ENCODE measurements at places on chromosomes 16 and 17.

- no peak for DNase-seq
Observed at GRCh38 chr16:31451681-31452351, 7.5 kb upstream of the ARMC5 start.

GRCh38 chr17:54901230-54901822 is 674 bp downstream of the TOM1L1 start:
- DNase-seq = no peak

- no peak for DNase-seq
Observed at GRCh38 chr16:83602761-83603722, 204.7 kb upstream of the HSBP1 start.

- DNase-seq = no peak
Observed at GRCh38 chr17:49061524-49061943, 64.3 kb downstream of the IGF2BP1 start.

GRCh38 chr17:45038728-45039634 is 12.5 kb downstream of the DCAKD start:
- no peak for DNase-seq

GRCh38 chr17:74235911-74236371 is 22.6 kb downstream of the TTYH2 start:
- no peak for DNase-seq

GRCh38 chr17:57766318-57766943 is 21.3 kb upstream of the CCDC182 start:
- DNase-seq = no peak

DNA sequence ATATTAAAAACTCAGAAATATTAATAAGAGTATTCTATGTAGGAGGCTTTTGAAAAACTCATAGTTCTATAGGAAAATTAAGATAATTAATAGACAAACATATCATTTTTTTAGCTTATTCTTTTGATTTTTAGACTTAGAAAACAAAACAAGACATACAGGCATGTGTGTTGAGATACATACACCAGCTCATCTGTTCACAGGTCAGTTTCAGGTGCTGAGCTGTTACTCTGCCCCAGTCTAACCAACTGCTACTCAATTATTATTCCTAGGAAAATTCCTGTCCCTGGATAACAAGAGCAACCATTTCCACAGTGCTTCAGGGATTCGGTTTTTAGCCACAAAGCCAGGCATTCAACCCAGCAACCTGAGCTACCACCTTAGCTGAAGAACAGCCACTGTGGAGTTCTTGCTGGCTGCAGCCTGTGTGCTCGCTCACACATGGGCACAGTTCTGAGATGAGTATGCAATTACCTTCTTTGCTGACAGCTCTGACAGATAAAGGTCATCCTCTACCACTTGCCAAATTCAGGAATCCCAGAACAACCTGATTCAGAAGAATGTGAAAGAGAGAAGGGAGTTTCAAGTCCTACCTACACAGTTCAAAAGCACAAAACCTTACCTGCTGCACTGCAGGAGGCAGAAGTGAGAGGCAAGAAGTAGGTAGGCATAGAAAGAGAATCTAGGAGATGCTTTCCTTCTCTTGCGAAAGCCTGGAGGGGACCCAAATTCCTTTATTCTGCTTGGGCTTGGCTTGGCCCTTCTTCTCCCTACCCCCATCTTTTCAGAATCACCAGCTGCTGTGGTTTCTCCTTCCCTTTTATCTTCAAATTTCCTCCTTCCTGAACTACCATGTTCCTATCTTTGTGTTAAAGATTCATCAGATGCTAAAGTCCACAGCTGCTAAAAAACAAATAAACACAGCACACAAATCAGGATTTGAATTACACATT is 62.7 kb downstream of the TEX2 start:
- DNase-seq = no peak

DNA sequence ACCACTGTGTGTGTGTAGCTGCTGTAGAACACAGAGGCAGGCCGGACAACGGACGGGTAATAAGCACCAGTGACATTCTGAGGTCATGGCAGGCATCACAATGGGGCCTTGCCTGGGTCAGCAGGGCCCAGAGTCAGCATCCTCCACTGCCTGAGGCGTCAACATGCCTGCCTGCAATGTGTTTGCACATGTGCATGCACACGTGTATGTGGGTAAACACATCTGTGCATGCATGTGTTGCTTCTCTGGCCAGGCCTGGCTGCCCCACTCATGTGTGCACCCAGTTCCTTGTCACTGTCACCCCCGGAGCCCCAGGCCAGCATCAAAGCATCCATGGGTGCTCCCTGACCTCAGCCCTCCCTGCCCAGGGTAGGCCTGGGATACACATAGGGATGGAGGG is 43.3 kb downstream of the LGALS9 start:
- DNase-seq = no peak

DNA sequence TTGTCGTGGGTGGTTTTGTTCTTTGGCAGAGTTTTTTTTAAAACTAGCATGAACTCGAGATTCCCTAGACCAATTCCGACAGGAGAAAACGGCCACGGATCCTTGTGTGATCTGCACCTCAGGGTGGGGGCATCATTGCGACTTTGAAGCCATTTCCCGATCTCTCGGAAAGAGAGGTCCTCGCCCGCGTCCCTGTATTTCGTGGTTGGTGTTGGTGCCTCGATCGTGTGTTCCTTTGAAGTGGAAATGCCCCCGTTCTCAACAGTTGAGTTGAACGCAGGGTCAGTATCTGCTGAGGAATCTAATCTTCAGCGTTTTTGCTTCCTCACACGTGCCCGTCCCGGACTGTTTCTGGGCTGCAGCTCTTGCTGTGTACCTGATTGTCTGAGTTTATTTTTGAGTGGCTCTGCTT is 1.1 kb downstream of the CRAMP1 start:
- DNase-seq = no peak

DNA sequence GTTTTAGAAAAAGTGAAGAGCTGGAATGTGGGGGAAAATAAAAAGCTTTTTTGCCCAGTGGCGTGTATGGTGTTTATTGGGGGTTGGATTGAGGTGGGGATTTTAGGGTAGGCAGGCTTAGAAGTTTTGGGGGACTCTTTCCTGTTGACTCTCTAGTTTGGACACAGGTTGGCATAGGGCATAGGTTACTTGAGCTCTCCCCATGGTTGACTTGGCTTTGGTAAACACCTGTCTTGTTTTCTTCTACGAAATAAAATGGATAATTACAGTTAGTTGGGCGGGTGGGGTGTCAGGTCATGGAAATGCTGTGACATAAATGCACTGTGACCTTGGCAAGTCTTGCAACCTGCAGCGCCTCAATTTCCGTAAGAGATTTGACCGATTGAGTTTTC is 680 bp upstream of the TAOK2 start:
- DNase-seq = no peak

- no peak for DNase-seq
Observed at GRCh38 chr17:81428516-81428915, 33.3 kb downstream of the BAHCC1 start.

DNA sequence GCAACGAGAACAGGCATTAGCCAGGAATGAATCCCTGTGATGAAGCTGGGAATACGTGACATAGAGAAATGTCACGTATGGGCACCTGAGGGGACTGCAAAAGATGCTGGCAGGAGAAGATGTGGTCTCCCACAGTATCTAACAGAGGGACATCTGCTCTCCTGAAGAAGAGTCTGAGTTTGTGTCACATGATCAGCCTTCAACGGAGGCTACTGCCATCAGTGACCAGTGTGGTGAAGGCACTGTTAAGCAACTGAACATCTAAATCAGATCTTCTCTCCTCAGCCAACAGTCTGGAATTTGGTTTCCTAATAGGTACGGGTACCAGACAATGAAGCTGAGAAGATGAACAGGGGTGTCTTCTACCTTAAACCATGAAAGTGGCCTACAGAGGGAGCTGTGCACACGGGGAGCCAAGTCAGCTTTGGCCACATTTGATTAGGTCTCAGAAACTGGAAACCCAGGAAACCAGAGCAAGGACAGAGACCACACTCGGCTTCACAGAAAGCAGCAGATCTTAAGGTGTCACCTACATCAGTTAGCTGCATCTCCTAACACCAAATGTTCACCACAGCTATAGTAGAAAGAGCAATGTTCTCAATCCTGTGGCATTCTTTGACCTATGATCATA is 41.8 kb downstream of the BRD7 start:
- DNase-seq = peak; percentile 29

DNA sequence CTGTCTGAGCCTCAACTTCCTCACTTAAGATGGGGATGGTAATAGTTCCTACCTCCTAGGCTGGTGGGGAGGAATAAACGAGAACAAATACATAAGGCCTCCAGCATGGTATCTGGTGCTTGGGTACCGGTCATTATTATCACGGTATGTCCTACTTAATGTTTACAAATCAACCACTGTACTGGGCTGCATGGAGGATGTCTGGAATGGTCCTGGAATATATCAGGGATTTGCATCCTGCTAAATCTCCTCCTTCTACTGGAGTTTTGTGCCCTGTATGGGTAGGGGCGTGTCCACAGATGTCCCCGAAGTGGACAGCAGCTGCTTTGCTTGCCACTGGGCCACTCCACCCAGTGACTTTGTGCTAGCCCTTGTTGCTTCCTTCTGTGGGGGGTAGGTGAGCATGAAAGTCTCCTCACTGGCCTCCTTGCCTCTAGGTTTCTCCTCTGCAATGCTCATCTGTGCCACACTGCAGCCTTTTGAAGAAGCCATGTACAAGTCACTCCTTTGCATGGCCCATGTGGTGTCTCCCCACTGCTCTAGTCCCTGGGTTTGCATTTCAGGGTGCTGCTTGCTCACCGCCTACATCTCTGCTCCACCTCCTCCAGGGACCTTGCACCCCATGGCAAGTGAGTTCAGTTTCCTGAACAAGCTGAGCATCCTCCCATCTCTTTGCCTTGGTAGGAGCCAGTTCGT is 2.2 kb upstream of the CMIP start:
- DNase-seq = no peak

DNA sequence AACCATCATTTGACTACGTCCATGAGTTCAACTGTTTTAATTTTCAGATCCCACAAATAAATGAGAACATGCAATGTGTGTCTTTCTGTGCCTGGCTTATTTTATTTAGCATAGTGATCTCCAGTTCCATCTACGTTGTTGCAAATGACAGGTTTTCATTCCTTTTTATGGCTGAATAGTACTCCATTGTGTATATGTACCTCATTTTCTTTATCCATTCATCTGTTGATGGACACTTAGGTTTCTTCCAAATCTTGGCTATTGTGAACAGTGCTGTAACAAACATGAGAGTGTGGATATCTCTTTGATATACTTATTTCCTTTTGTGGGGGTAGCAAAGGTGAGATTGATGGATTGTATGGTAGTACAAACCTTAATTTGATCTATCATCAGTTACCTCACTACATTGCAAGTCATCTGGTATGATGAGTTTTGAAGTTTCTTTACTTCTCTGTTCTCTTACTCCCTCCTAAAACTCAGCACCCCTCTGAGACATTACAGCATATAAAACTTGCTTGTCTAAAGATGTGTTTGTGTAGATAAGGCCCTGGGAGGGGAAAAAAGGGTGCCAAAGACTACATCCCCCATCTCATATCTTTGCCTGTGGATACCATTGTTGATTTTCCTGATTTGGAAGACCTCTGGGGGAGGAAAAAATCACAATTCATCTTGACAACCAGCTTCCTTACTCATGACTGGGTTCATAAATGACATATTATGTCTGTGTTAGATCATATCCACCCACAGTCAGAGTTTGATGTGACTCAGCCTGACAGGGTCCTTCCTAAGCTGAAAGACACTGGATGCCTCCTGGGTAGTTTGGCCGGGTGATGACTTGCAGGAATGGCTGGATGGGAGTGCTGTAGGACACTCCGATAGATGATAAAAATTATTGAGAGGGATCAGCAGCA is 47.6 kb downstream of the ABCA9 start:
- no peak for DNase-seq

DNA sequence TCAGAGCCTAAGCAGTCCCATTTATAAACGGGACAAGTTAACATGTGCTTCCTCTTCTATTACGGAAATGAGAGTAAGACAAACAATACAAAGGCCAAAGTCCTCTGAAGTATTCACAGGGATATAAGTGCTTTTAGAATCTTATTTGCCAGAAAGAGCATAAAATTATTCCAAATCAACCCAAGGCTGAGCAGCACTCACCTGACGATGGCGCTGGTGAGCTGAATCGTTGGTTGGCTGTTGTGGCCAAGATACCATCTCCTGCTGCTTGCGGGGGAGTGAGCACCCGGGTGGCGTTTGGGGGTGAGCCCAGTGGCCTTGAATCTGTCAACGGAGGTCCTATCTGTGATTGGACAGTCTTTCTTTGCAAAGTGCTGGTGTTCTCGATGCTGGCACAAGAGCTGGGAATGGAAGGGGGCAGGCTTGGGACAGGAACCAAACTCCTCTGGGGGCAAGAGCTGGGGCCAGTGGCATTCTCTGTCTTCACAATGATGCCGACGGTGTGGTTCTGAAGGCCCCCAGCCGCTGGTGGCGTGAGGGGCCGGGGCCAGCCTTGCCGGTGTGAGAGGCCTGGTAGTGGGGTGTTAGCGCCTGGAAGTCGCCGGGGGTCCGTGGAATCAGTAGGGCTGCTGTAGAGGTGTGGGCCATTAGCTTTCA is 9.5 kb upstream of the DHRS13 start:
- DNase-seq = no peak

- no peak for DNase-seq
Observed at GRCh38 chr16:56630134-56630533, 2.3 kb upstream of the MT1M start.

DNA sequence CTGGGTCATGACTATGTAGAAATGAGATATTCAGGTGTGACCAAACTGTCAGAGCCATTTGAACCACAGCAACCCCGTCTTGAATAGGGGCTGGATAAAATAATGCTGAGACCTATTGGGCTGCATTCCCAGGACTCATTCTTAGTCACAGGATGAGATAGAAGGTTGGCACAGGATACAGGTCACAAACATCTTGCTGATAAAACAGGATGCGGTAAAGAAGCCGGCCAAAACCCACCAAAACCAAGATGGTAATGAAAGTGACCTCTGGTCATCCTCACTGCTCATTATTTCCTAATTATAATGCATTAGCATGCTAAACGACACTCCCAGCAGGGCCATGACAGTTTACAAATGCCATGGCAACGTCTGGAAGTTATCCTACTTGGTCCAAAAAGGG is 545.5 kb downstream of the TMEM114 start:
- no peak for DNase-seq

GRCh38 chr17:63641692-63642448 is 19.7 kb downstream of the MAP3K3 start:
- DNase-seq = no peak

GRCh38 chr17:59521465-59522126 is 43.8 kb upstream of the DHX40 start:
- peak; percentile 59 for DNase-seq

DNA sequence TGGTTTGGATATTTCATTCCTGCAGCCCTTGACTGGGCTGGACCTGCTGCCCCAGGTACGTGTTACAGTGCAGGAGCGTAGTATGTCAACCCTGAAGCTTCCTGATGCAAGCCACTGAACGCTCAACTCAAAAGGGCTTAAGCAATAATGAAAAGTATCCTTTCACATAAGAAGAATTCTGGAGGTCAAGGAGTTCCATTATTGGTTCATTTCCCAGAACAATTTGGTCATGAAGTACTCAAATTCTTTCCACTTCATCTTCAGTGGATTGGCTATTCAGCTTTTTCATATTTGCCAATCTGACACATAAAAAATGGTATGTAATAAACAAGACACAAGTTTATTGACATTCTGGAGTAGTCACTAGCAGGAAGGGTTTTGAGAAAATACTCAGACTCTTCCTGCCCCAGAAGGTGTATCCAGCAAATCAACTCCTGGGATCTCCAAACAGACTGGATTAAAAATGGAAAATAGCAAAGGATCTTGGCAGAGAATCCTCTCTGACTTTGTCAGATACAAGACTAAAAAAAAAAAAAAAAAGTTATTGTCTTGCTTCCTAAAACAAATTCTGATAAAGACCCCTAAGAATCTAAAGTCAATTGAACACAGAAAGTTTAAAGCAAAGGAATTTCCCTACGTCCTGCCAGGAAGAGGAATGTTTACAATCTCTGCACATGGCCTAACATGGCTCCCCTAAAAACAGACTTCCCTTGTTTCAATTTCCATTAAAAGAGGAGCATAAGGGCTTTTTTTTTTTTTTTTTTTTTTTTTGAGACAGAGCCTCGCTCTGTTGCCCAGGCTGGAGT is 37.5 kb upstream of the WSB1 start:
- DNase-seq = no peak

Measured in stimulated activated CD4-positive, alpha-beta T cell treated with anti-CD3 and anti-CD28 coated beads, Interleukin-12 subunit alpha, Interleukin-12 subunit beta, amount 100 ng/mL, for 4 hours (primary cell).